ENCODE measurements at places on chromosomes 5 and 9.

DNA sequence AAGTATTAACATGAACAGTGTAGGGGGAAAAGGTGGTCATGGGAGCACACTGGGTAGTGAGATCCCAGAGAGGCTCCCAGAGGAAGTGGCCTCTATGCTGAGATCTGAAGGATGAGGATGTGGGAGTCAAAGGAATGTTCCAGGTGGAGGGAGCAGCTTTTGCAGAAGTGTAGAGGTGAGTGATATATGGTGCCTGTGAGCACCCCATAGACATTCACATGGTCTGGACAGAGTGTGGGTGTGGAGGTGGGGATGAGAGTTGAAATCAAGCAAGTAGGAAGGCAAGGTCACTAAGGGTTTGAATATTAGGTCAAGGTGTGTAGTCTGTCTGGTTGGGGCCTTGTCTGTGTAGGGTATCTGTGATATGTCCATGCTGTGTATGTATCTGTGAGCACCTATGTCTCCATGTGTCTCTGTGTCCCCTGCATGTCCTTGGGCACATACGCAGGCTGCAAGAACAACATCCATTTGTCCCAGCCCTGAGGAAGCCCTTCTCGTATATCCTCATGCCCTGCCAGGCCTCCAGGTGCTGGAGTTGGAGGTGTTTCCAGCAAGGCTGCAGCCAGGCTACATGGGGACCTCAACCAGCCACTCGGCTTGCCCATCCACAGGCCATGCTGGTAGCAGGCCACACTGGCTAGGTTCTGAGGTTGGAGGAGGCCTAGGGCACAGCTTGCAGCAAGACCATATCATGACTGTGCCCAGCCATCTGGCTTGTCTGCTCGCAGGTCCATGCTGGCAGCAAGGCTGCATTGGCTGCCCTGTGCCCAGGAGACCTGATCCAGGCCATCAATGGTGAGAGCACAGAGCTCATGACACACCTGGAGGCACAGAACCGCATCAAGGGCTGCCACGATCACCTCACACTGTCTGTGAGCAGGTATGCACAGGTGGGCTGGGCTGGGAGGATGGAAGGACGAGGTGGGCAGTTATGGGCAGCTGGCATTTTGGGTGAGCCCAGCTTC, 4.7 kb downstream of the PDLIM4 start:
- no peak for DNase-seq

- no peak for DNase-seq
Observed at GRCh38 chr9:106312906-106313305, 550.1 kb upstream of the ZNF462 start.

DNA sequence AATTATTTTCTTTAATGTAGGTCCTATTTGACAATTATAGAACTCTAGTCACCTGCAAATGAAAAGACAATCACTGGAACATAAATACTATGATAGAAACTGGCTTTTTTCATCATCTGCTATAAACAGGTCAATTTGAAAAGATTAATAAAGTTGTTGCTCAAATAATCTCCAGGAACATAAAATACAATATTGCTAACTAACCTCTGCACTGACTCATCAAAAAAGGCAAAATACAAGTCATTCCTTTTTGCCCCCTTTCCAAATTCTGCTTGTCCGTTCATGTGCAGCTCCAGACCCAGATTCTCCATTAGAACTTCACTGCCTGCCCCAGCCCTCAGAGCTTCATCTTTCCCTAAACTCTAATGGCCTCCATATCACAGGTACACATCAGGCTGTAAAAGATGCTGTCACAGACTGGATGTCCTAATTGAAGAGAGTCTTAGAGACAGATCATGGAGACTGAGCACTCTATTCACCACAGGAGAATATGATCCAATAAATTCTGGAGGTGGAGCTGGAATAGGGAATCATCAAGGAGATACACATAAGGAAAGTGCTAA, 1.6 kb downstream of the DCTN4 start:
- no peak for DNase-seq

DNA sequence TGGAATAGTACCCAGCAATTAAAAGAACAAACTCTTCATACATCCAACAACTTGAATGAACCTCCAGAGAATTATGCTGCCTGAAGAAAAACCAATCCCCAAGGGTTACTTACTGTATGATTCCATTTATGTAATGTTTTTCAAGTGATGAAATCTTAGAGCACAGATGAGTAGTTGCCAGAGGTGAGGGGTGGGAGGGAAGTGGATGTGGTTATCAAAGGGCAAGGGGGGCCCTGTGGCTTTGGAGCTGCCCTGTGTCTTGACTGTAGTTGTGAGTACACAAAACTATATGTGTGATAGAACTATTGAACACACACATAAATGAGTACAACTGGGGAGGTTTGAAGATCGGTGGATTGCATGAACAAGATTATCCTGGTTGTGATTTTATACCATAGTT, 115.8 kb upstream of the SLC25A48 start:
- no peak for DNase-seq

- no peak for DNase-seq
Observed at GRCh38 chr9:137068539-137069507, 1.5 kb downstream of the SAPCD2 start.

DNA sequence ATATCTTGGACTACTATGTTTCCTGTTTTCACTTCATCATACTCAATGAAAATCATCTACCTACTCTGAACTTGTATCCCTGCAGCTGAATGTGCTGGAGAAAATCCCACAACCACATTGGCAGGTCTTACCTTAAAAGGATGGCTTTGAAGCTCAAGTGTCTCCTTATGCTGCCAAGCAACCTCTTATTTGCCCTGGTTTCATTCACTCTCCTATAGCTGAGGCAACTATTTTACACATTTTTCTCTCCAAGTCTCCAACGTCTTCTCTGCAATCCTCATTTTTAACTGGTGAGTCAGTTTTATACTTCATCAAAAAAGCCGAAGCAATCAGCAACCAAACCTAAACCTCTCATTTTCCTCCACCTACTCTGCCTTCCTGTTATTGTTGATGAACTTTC, 49.7 kb downstream of the POU4F3 start:
- DNase-seq: no peak

DNA sequence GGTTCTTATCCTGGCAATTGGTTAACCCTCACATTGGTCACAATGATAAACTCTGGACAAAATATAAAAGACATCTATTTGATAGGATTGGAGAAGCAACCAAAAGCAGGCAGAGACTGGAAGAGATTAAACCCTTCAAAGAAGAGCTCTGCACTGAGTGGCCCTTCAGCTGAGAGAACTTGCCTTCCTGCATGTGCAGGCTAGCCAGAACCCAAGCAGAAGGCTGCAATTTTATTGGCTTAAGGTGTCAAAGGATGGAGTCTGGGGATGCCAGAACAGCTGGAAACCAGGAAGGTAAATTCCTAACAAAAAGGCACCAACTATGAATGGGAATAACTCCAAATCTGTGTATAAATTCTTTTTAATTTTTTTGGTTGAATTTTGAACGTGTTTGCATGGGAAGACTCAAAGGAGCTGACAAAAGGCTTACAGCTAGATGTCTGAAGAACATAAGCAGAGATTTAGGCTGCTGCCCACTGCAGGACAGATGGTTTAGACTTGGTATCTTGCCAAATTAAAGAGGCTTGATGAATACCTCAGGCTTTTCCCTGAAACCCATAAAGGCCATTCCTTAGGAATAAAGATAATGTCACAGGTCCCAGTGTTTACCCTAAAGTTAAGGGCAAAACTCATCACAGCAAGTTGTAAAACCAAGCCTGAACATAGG, 66.3 kb downstream of the NR2F1 start:
- DNase-seq: no peak

GRCh38 chr9:91847581-91848091, 102.4 kb downstream of the ROR2 start:
- no peak for DNase-seq

DNA sequence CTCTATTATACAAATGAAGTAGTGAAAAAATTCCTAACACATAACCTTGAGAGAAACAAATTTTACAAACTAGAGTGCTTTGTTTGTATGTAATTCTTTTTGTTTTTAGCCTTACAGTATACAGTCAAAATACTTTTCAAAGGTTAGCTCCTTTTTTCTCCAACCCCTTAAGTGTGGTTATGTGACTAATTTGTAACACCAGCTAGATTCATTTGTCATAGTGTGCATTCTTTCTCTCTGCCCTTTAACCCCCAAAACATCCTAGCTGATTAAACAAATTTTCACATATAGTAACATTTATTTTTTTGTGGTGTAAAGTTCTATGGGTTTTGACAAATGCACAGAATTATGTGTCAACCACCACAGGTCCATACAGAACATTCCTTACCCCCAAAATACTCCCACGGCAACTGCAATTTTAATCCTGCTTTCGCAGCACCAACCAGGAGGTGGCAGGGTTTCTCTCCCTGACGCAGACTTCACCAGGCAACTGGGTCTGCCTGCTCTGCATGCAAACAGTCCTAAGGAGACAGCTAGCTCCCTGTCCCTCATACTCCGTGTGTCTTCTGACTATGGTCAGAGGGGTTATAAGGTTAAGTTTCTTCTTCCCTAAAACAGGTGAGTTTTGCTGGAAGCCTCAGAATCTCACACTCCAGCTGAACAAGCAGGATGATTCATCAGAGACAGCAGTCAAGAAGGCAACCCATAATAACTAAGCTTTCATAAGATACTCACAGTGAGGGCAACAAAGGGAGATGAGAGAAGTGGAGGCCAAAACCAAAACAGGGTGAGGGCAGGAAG, 44.5 kb upstream of the NR5A1 start:
- peak; percentile 25 for DNase-seq

- no peak for DNase-seq
Observed at GRCh38 chr5:56817263-56818014, 2.1 kb downstream of the MAP3K1 start.
